Caudate nucleus (tissue), 63 donors: ENCODE measurements at places on chromosomes 1 and 21.

GRCh38 chr1:36874271-36875060 is 159.8 kb downstream of the GRIK3 start:
- no peak for DNase-seq

DNA sequence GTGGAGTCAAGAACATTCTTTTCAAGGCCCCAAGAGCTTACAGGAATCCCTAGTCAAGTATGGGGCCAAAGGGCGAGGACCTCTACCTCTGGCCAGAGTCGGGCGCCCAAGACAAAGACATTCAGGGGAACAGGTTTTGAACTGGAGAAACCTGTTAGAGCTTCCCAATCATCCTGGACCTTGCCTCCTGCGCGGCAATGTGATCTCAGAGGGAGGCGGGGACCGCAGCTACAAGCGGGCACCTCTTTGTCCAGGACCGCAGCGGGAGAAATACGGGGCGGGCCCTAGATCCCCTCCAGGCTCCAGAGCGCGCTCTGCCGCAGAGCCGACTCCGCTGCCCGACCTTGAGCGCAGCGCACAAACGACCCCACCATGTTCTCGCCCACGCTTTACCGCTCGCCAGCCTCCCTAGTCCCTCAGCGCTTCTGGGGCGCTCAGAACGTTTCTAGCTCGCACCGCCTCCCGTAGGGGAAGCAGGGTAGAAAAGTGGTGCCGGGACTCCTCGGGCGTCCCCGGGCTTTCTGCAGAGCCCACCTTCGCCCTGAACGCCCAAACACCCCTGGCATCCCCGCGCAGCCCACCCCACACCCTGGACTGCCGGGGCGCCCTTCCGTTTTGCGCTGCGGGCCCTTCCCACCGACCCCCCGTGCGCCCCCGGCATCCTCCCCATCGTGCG is 28.1 kb downstream of the RABIF start:
- DNase-seq = no peak

- no peak for DNase-seq
Measured at GRCh38 chr1:118660769-118661168, 327.4 kb downstream of the TBX15 start.

DNA sequence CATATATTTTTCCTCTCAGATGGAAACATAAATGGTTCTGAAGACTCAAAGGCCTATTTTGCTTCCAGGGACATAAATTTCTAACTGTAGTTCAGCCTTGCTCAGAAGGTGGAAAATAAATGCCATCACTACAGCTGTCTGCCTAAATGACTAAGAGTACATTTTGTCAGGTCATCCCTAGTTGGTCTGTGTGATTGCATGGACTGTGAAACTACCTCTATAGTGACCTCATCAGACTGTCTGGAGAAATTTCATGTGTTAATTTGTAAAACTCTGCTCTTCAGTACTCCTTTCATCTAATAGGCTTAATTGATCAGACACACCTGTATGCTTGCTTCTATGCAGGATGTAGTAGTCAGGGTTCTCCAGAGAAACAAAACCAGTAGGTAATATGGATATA is 886.9 kb downstream of the AMY1C start:
- no peak for DNase-seq

GRCh38 chr1:153422450-153423068 is 6.2 kb downstream of the S100A7A start:
- no peak for DNase-seq

- DNase-seq = no peak
Measured at GRCh38 chr1:161997152-161997551, 26.5 kb downstream of the OLFML2B start.

DNA sequence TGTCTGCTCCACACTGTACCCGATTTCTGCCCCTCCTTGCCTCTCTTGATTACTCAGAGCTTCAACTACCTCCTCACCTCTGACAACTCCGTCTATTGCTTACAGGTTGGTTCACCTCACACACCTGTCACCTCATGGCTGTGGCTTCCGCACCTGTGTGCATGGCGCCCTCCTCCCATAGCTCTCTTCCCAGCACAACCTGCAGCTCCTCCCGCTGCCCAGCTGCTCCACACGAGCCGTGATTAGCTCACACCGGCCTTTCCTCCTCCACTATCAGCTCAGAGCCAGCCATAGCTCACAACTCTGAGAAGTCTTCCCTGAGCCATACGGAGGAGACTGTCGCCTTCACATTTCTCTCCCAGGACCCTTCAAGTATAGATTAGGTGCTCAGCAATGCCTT is 67.5 kb downstream of the GNG4 start:
- no peak for DNase-seq

- DNase-seq = no peak
Measured at GRCh38 chr1:58779801-58780382, 4.0 kb downstream of the JUN start.

DNA sequence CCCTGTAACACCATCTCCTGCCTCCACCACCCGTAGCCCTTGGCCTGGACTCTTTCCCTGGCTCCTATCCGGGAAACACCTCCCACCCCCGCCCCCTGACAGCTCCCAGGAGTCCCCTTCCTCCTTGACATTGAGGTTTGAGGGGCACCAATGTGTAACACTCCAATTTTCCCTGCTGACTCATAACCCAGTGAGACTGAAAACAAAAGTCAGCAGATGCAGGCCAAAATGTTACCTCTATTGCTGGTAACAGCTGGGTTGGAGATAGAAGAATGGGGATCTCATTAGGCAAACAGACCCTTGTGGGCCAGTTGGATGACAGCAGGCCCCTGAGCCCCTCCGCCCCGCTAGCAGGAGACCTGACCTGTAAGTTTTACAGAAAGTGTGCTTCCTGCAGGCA is 237.2 kb downstream of the KAZN start:
- DNase-seq = no peak

- DNase-seq = no peak
Measured at GRCh38 chr1:72326494-72326893, 44.2 kb upstream of the NEGR1 start.

DNA sequence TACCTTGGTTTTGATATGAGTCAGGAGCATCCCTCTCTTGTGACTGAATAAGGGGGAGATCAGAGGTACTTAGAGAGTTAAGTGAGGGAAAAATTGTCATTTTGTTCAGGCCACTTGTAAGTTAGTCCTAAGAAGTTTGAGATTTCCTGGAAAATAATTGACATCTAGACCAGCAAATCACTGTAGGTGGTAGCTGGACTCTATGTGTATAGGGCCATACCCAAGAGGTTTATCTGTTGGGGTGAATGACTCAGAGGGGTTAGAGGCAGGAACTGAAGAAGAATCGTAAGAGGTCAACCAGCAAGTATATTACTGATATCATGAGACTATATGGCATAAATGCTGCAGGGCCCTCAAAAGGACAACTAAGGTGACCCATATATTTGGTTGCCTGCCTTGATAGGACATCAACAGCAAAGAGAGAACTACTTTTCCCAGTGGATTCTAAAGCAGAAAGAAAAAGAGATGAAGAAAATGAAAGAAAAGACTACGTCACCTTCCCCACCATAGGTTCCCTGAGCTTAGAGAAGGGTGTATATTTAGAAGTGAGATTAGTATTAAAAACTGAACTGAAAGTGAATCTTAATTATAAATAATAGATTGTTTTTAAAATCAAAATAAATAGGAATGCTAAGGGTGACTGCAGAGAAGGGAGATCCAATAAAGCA is 8.0 kb upstream of the RNPC3 start:
- no peak for DNase-seq

DNA sequence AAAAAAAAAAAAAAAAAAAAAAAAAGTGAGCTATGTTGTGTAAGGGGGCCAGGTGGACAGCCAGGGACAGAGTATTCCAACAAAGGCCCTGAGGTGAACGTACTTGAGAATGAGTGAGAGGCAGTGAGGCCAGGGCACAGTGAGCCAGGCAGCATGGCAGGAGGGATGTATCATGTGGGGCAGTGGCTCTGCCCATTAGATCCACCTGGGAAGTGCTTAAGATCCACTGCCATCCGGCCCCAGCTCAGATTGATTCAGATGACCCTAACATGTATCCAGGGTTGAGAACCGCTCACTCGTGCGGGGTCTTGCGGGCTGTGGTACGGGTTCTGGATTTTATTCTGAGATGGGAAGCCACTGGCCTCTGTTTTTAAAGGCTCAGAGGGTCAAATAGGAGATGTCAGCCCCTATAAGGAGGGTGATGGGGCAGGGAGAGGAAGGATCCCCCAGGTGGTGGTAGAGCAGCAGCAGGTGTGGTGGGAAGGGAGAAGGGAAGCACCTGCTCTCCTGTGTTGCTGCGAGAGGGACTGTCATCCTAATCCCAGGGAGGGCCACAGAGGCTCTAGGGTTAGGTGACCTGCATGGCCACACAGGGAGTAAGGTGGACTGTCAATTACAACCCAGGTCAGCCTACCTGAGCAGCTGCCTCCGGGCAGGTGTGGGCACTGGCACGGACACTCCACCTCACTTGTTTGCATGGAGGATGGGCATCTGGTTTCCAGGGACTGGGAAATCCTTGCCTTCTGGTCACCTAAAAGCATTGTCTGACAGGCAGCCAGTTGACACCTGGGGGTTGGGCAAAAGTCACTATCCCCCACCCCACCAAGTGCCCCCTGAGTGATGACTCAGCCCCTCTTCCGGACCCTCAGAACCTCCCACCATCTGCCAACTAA is 31.6 kb downstream of the CDK18 start:
- no peak for DNase-seq

DNA sequence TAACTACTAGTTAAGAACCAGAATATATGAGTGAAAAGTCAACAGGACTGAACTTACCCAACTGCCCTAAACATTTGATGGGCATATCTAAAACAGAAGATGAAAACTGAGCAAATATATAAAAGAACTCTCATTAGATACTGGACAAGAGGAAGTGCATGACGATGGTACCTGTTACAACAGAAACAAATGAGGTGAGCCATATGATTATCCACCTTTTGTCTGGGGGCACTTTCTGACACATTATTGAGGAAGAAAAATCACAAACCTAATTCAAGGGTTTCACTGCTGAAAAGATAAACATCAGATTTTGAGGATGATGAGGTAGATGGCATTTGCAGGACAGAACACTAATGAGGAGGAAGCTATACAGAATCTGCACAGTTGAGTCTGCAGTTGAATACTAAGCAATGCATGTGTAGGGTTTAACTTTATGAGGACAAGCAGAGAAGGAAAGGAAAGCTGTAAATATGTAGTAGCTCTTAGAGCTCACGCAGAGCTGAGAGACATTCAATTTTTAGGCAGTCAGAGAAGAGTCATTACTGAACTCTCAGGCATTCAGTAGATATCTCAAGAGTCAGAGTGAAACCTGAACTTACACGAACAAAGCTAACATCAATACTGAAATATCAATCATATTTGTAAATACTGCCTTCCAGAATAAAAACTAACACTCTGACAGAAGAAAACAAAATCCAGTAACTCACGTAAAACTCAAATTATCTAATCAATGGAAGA is 262.1 kb downstream of the AKT3 start:
- DNase-seq = no peak
